ENCODE measurements at places on chromosomes 11 and 22.

- DNase-seq, result peak; percentile 60
Measured at GRCh38 chr11:70467201-70468085, 69.1 kb downstream of the CTTN start.

DNA sequence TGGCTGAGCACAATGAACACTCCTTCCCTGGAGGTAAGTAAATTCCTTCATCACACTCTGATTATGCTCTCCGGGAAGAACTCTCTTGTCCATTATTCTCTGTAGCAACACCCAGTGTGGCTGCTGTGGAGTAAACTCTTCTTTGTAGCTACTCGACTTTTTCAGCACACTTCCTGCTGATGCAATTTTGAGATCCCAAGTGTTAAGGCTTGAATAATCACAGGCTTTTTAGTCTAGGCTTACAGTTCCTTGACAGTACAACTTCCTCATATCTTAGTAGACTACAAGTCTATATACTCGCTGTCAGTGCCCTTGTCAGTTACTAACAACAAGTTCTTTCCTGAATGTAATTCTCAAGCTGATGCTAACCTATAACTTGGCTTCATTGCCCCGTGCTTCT is 301.8 kb upstream of the API5 start:
- DNase-seq, result peak; percentile 27

- DNase-seq, result no peak
Measured at GRCh38 chr11:65488273-65489034, 10.4 kb upstream of the MALAT1 start.

DNA sequence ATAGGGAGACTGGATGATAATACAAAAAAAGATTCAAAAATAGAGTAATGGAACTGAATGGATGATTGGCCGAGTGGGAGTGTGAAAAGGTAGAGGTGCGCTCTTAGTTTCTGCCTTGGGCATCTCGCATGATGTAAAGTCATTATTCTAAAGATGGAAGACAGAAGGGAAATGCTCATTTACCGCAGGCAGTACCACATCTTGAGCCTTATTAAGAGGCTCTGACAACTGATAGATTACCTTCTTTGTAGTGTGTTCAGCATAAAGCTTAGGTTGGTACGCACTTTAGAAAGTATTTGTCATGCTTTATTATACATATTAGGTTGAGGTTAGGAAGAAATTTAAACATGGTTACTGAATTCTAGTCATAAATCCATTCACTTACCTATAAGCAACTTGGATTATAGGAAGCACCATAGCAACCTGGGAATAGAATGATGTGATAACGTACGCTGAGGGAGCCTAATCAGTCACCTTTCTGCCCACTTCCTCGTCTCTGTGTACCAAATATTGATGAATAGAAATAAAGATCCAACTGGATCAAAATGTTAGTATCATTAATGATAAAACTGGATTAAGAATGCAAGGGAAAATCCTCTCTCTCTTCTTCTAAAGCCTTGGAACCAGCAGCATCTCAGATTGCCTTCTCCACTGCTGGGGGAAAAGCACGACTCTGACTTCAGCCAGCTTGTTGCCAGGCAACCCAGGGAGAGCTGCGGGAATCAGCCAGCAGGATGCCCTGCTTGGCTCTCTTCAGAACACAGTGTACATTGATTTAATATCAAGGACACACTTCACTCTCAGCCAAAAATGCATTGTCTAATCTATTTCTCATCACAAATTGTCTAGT is 29.0 kb upstream of the VWA5A start:
- no peak for DNase-seq

- DNase-seq, result peak; percentile 66
Measured at GRCh38 chr11:6667733-6668374, 12.2 kb upstream of the DCHS1 start.

- no peak for DNase-seq
Measured at GRCh38 chr11:120023120-120023519, 114.8 kb downstream of the TRIM29 start.

- DNase-seq, result no peak
Measured at GRCh38 chr11:71255800-71256479, 3.6 kb upstream of the SHANK2 start.

- DNase-seq, result no peak
Measured at GRCh38 chr11:111301004-111301841, 2.9 kb downstream of the POU2AF3 start.

GRCh38 chr11:128776424-128777284 is 82.8 kb downstream of the FLI1 start:
- no peak for DNase-seq

DNA sequence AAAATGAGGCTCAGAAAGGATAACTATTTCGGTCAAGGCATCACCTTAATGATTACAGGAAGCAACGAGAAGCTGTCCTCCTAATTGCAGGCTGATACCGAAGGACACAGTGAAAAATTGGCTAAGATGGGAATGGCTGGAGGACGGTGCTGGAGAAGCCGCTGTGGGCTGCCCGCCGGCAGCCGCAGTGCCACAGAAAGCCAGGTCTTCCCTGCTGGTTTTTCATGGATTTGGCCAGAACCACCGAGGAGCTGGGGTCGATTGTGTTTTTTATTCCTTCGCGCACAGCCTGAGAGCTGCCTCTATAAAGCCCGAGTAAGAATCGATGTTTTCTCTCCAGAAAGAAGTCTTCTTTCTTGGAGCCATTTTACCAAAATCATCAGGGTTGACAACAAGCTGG is 1484.2 kb downstream of the BRD1 start:
- DNase-seq, result no peak

DNA sequence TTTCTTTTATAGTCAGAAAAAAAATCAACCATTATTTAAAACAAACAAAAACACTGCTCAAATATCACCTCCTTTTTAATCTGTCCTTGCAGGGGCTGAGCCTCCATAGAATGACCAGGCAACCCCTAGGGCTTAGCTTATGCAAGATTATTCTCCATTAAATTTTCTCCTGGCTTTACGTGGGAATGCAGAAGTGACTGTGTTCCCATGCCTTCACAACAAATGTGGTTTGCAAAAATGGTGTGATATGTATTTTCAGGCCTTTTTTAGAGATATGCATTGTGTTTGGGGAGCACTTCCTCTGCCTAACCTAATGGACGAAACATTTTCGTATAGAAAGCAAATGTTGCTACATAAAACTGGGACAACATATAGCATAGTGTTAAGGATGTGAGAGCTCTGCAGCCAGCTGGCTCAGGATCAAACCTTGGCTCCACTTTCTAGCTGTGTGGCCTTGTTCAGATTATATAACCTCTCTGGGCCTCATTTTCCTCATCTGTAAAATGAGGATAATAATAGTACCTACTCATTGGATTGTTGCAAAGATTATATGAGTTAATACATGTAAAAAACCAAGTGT is 82.6 kb downstream of the PARVA start:
- DNase-seq, result no peak

- no peak for DNase-seq
Measured at GRCh38 chr11:109940816-109941215, 152.4 kb upstream of the ZC3H12C start.

GRCh38 chr22:46761539-46762237 is 762 bp upstream of the TBC1D22A start:
- no peak for DNase-seq

DNA sequence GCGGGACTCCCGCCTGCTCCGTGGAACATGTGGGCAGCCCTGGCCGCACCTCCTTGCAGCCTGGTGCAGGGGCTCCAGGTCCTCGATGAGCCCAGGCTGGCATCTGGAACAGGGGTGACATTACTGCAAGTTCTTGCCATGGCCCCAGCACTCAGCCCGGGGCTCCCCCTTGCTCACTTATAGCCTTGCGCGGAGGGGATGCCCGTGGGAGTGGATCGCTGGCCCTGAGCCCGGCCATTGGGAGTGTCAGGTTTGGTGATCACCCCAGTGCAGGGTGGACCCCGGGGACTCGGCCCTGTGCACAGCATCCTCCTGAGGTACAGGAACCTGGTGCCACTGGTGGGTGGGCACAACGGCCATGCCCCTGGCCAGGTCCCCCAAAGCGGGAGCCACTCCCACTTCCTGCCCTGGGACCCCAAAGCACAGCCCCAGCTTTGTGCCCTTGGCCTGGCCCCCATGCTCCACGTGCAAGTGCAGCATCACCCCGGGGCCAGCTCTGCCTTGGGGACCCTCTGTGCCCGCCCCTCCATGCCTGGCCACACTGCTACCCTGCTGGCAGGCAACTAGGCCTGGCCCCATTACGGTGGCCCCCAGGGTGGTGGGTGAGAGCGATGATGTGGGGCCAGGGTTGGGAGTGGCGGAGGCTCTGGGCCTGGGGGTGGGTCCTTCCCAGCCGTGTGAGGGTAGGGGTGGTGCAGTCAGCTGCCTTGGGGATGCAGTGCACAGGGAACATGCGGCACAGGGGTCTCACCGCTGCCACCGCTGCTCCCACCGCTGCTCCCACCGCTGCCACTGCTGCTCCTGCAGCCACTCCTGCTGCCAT is 439.8 kb downstream of the TBC1D22A start:
- DNase-seq, result no peak
